Osteocyte (in vitro differentiated cells): ENCODE measurements at places on chromosomes 5 and 9. TPM values are rescaled to one million over a fixed set of nuclear protein-coding genes. Genes with fewer than 3 reads are reported as not detected.

DNA sequence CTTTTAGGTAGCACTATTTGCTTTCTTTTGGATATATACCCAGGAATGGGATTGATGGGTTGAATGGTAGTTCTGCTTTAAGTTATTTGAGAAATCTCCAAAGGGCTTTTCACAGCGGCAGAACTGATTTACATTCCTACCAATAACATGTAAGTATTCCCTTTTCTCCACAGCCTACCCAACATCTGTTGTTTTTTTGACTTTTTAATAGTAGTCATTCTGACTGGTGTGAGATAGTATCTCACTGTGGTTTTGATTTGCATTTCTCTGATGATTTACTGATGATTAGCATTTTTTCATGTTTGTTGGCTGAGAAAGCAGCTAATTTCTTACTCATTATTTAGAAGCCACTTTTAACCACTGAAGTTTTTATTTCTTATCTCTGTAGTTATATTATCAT lies 221.1 kb upstream of the ACTBL2 start:
- H3K36me3 ChIP-seq, result no peaks in the 10 kb centered on the region
- DNase-seq, result no peak
- no peaks in the 10 kb centered on the region for H3K27me3 ChIP-seq
- H3K4me1 ChIP-seq, result no peaks in the 10 kb centered on the region

GRCh38 chr5:157160001-157160400 lies 6.1 kb downstream of the GARIN3 start:
- no peaks in the 10 kb centered on the region for H3K36me3 ChIP-seq
- DNase-seq, result peak; percentile 6
- H3K27ac ChIP-seq, result no peak overlapping the region
- peaks cover 54% of the 10 kb centered on the region for H3K27me3 ChIP-seq

GRCh38 chr9:114210691-114211276 lies 55.4 kb downstream of the COL27A1 start:
- no peak for DNase-seq
- no peak overlapping the region for H3K27ac ChIP-seq
- no peaks in the 10 kb centered on the region for H3K27me3 ChIP-seq

GRCh38 chr5:92455011-92455410 lies 1071.9 kb upstream of the ARRDC3 start:
- no peak overlapping the region for H3K27ac ChIP-seq
- DNase-seq, result no peak
- no peaks in the 10 kb centered on the region for H3K36me3 ChIP-seq
- no peak overlapping the region for H3K4me3 ChIP-seq
- H3K27me3 ChIP-seq, result no peaks in the 10 kb centered on the region

MLANA gene
- not detected in 2 replicates for total RNA-seq

AGXT2 gene
- total RNA-seq, result not detected in 2 replicates

RBM22 gene
- 41.6 and 43.6 TPM in 2 replicates for total RNA-seq

- H3K36me3 ChIP-seq, result no peaks in the 10 kb centered on the region
- DNase-seq, result peak; percentile 49
- no peak overlapping the region for H3K27ac ChIP-seq
- H3K4me3 ChIP-seq, result no peak overlapping the region
Observed at GRCh38 chr9:38281196-38281595, 111.3 kb upstream of the ALDH1B1 start.

- H3K4me3 ChIP-seq, result no peak overlapping the region
- H3K27me3 ChIP-seq, result peaks cover 9% of the 10 kb centered on the region
- peak overlapping the region; percentile 60 for H3K27ac ChIP-seq
- H3K36me3 ChIP-seq, result no peaks in the 10 kb centered on the region
- peaks cover 30% of the 10 kb centered on the region for H3K4me1 ChIP-seq
Observed at GRCh38 chr9:122374885-122375420, 4.1 kb downstream of the PTGS1 start.

- peak overlapping the region; percentile 97 for H3K27ac ChIP-seq
- DNase-seq, result no peak
- H3K4me1 ChIP-seq, result peaks cover 92% of the 10 kb centered on the region
- no peaks in the 10 kb centered on the region for H3K27me3 ChIP-seq
Observed at GRCh38 chr9:95091601-95092261, 225.8 kb downstream of the FANCC start.

GRCh38 chr9:19769213-19769612 lies 19.6 kb downstream of the SLC24A2 start:
- DNase-seq, result no peak
- no peak overlapping the region for H3K4me3 ChIP-seq
- H3K27me3 ChIP-seq, result no peaks in the 10 kb centered on the region
- no peaks in the 10 kb centered on the region for H3K36me3 ChIP-seq
- no peaks in the 10 kb centered on the region for H3K4me1 ChIP-seq

SPINK5 gene
- 3.4 and 4.1 TPM in 2 replicates for total RNA-seq

- H3K36me3 ChIP-seq, result no peaks in the 10 kb centered on the region
- peaks cover 2% of the 10 kb centered on the region for H3K4me1 ChIP-seq
- no peaks in the 10 kb centered on the region for H3K27me3 ChIP-seq
- DNase-seq, result no peak
- no peak overlapping the region for H3K4me3 ChIP-seq
Observed at GRCh38 chr9:79201636-79202035, 370.1 kb upstream of the TLE4 start.

GRCh38 chr9:4980086-4980727 lies 4.9 kb upstream of the JAK2 start:
- H3K4me1 ChIP-seq, result peaks cover 36% of the 10 kb centered on the region
- peak overlapping the region; percentile 41 for H3K27ac ChIP-seq
- DNase-seq, result no peak
- no peaks in the 10 kb centered on the region for H3K27me3 ChIP-seq
- H3K36me3 ChIP-seq, result no peaks in the 10 kb centered on the region

- H3K36me3 ChIP-seq, result no peaks in the 10 kb centered on the region
- H3K27me3 ChIP-seq, result no peaks in the 10 kb centered on the region
- H3K27ac ChIP-seq, result no peak overlapping the region
- no peaks in the 10 kb centered on the region for H3K4me1 ChIP-seq
- no peak overlapping the region for H3K4me3 ChIP-seq
Observed at GRCh38 chr9:135761845-135762168, 59.8 kb downstream of the KCNT1 start.

LCN1 gene
- total RNA-seq, result not detected in 2 replicates

OLFM1 gene
- 0.83 and 1.3 TPM in 2 replicates for total RNA-seq

CDH9 gene
- total RNA-seq, result not detected in 2 replicates

PCDHGB2 gene
- total RNA-seq, result 0.50 and 0.59 TPM in 2 replicates

TMEM174 gene
- not detected in 2 replicates for total RNA-seq

DNA sequence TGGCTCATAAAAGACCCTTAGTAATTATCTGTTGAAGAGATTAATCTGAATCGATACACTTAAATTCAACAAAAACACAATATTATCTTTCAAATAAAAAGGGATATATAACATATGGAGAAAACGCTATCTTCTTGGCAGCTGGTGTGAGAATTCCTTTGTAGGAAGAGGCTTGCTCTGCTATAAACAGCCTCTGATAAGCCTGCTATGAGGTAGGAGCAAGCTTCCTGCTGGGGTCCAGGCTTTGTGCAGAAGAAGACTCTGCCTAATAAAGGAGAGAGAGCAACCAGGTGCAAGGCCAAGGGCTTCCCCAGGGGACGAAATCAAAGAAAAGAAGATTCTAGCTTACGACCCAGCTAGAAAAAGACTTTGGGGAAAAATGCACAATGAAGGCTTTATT lies 43.3 kb upstream of the SSBP2 start:
- H3K4me3 ChIP-seq, result no peak overlapping the region
- no peaks in the 10 kb centered on the region for H3K36me3 ChIP-seq
- no peaks in the 10 kb centered on the region for H3K27me3 ChIP-seq
- no peak overlapping the region for H3K27ac ChIP-seq
- no peak for DNase-seq
- H3K4me1 ChIP-seq, result peaks cover 11% of the 10 kb centered on the region

DNA sequence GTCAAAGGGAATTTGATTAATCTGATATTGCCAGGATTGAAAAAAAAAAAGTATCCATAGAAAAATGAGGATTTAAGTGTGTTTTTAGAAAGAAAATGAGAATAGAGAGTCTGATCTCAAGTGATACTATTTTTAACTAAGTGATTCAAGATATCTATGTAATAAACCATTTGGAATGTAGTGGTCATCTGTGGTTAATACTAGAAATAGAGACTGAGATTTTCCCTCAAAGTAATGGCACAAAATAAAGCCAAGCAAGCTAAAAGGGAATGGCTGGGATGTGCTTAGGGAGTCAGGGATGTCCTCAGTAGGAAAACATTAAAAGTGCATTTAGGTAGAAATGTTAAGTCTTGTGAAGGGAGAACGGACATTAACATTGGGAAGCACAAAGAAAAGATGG lies 90.6 kb downstream of the FBXO4 start:
- H3K4me3 ChIP-seq, result no peak overlapping the region
- no peak overlapping the region for H3K27ac ChIP-seq
- H3K4me1 ChIP-seq, result no peaks in the 10 kb centered on the region
- H3K27me3 ChIP-seq, result peaks cover 2% of the 10 kb centered on the region

GTF3C5 gene
- total RNA-seq, result 60.7 and 65.1 TPM in 2 replicates

GRCh38 chr9:96009690-96010472 lies 134.4 kb downstream of the ERCC6L2 start:
- H3K27ac ChIP-seq, result no peak overlapping the region
- H3K27me3 ChIP-seq, result no peaks in the 10 kb centered on the region
- H3K4me3 ChIP-seq, result no peak overlapping the region
- no peak for DNase-seq

DNA sequence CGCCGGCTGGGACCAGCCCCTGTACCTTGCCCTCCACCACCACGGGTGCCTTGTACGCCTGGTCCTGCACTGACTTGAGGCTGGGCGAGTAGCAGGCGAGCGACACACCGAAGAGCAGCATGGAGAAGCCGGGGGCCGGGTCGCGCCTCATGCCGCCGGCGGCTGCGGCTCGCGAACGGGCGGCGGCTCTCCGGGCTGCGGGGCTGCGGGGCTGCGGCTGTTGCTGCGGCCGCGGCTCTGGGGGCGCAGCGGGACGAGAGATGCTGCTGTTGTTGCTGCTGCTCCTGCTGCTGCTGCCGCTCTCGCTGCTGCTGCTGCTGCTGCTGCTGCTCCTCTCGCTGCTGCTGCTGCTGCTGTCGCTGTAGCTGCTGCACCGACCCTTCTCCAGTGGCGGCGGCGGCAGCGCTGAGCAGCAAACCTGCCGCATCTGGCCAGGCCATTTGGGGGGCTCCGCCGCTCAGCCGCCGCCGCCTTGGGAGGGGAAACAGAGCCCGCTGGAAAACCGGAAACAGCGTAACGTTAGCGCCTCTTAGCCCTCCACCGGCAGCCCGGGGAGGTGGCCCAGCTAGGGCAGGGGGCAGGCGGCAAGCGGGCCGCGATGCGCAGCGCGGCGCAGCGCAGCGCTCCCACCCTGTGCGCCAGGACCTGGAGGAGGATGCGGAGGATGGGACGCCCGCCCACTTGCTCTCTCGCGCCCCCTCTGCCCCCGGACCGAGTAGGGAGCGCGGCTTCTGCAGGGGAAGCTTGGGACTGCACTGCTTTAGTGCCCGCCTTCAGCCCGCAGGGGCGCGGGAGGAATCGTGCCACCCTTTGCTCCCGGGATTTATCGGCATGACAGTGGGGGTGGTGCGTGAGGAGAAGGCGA lies at the start of gene NRG2:
Gene NRG2 (minus strand): TSS at position 657 of the 865 bp plus-strand sequence.
- H3K27ac ChIP-seq, result no peak within 1 kb of the TSS
- peaks cover 28% of the 10 kb centered on the region for H3K27me3 ChIP-seq

DNA sequence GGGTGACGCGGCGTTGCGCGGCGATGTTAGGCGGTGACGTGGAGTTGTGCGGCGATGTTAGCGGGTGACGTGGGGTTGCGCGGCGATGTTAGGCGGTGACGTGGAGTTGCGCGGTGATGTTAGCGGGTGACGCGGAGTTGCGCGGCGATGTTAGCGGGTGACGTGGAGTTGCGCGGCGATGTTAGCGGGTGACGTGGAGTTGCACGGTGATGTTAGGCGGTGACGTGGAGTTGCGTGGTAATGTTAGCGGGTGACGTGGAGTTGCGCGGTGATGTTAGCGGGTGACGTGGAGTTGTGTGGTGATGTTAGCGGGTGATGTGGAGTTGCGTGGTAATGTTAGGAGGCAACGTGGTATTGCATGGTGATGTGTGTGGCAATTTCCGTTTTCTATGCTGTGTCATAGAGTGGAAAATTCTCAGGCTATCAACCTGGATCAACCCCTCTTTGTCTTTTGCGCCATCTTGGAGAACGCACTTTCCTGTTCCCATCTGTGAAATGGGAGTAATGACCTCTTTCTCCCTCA lies 76.0 kb downstream of the ANKRD33B start:
- no peaks in the 10 kb centered on the region for H3K36me3 ChIP-seq
- H3K27ac ChIP-seq, result no peak overlapping the region
- no peak overlapping the region for H3K4me3 ChIP-seq
- DNase-seq, result no peak

HINT2 gene
- 35.4 and 36.0 TPM in 2 replicates for total RNA-seq

DNA sequence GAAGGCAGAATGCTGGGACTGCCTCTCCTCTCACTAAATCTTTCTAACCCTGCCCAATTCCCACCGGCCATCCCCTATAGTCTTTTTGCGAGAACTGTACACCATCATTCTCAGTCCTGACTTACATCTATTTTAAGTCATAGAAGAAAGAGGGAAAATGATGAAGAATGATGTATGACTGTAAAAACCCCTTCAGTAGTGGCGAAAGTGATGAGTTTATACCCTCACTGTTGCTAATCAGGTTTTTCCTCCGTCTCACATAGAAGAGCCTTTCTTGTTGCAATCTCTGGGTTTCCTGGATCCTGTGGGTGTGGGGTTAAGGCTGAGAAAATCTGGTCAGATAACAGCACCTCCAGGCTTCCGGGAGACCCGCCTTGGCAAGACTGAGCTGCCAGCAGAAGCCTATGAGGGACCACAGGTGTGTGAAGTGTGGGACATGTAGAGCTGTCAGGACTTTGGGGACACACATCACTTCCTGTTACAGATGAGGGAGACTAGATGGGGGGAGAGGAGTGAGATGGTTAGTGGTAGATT lies 147.1 kb upstream of the SLC12A2 start:
- no peak overlapping the region for H3K4me3 ChIP-seq
- H3K27me3 ChIP-seq, result no peaks in the 10 kb centered on the region
- no peaks in the 10 kb centered on the region for H3K36me3 ChIP-seq
- no peak overlapping the region for H3K27ac ChIP-seq

GRCh38 chr5:139925650-139926640 lies 117.2 kb downstream of the NRG2 start:
- H3K27ac ChIP-seq, result no peak overlapping the region
- H3K4me1 ChIP-seq, result no peaks in the 10 kb centered on the region
- H3K4me3 ChIP-seq, result no peak overlapping the region
- DNase-seq, result peak; percentile 64

PAIP2 gene
- 66.7 and 71.8 TPM in 2 replicates for total RNA-seq
